ENCODE measurements at places on chromosomes 2 and 18.
A peak's percentile ranks its signal among the peaks of the same experiment; 100 is the strongest.

GRCh38 chr2:62504657-62505056 is 1.3 kb downstream of the TMEM17 start:
- peak; percentile 39 for DNase-seq

GRCh38 chr2:112048887-112049286 is 6.2 kb upstream of the TMEM87B start:
- DNase-seq: peak; percentile 76

- no peak for DNase-seq
Measured at GRCh38 chr2:88003074-88003755, 13.1 kb downstream of the RNU2-63P start.

- no peak for DNase-seq
Measured at GRCh38 chr2:73987109-73987947, 2.6 kb downstream of the TET3 start.

- no peak for DNase-seq
Measured at GRCh38 chr2:140185076-140185475, 1404.9 kb upstream of the NXPH2 start.

- no peak for DNase-seq
Measured at GRCh38 chr2:230893338-230893737, 28.6 kb downstream of the ITM2C start.

DNA sequence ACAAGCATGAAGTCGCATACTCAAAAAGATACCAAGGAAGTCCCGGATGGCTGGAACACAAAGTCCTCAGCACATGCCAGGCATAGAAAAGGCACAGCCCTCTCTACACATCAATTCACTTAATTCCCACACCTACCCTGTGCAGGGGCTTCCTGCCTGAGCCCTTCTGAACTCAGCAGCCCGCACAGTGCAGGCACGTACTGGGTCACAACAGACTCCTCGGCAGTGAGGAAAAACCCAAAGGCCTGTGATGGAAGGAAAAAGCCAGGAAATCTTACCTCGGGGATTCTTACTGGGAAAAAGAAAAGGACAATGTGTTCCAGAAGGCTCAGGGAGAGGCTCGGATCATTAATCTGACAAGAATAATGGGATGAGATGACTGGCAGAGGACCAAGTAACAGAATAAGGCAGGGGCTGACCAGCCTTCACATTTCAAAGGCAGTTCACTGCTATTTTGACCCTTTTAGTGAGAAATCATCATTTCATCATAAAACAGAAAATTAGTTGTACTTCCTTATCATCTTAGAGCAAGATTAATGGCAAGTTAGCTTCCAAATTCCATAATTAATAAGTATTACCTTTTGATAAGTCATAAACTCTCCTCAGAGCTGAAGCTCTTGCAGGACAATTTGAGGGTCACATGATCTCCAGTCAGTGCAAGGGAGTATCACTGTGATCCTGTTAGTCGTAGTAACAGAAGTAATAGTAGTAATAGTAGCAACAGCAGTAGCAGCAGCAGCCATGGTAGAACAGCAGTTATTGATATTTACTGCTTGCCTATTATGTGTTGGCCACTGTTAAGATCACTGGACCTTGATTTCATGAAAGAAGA is 87.4 kb downstream of the STK39 start:
- DNase-seq: no peak

DNA sequence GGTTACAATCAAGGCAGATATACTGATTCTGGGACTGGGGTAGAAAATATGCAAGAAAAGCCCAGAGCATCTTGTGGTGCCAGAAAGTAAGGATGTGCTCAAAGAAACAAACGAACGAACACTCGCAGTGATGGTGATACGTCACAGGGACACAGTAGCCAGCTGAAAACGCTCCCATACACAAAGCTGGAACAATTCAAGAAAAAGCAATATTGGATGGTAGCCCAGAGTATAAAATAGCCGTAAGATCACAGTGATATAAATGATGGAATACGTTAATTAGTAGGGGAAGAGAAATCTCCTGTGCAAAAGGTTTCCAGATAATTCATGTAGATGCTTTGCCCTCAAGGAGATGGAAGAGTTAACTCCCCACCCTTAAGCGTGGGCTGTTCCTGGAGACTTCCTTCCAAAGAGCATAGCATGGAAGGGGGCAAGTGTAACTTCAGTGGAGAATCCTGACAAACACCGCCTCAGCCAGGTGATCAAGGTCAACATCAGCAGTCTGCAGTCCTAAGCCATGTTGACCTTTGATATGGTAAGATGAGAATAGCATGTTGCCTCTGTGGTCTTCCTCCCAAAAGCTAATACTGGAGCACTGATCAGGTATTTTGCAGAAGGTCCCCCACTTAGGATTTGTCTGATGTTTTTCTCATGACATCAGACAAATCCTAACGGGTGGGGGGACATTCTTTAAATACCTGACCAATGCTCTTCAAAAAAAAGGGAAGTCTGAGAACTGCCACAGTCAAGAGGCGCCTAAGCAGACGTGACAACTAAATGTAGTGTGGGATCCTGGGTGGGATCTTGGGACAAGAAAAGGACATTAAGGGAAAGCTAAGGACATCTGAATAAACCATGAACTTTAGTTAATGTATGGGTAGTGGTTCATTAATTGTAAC is 99.0 kb downstream of the NCK2 start:
- DNase-seq: no peak

DNA sequence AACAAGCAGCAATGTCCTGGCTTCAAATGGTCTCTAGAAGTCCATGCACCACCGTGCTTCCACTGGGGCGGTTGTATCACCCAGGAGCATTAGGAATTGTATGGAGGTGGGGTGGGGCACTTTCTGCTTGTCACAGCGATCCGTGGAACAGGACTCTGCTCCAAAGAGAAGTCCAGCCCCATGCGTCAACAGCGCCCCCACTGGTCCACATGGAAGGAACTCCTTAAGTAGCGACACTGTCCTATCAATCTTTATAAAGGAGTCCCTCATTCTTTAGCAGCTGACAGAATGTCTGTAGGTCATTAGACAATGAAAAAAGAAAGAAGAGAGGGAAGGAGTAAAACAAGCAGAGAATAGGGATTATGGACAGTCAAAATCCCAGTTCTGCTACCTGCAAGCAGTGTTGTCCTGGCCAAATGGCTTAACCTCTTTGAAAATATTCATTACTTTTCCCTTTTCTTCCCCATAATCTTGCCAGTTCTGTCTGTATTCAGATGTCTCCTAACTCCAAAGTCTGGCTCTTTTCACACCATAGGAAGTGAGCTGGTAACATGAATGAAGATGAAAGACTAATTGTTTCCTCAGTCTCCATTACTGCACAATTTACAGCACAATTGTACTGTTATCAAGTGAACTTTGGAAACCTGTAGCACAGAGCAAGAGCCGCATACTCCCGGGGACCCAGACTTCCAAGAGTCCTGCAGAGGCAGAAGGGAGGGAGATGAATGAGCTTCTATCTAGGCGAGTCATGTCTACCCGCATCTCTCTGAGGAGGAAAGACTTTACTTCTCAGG is 9.9 kb downstream of the NFE2L2 start:
- peak; percentile 68 for DNase-seq

DNA sequence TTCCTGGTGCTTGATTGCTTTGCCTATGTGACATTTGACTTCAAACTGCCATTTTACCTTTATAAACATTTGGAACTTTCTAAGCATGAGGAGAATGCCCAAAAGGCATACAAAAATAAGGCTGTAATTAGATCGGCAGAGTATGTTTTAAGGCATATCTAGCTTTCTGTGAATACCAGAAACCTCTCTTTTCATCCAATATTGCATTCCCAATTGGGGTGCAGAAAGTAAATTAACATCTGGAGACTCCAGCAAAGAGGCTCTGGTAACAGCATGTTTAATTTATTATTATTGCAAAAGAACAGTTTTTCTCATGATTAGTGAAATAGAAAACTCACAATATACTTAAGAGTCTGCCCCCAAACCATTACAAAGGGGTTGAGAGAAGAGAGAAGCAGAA is 32.1 kb downstream of the FRZB start:
- no peak for DNase-seq

GRCh38 chr2:240903191-240904060 is 2.7 kb upstream of the CROCC2 start:
- no peak for DNase-seq

GRCh38 chr2:43518181-43518580 is 77.7 kb downstream of the THADA start:
- DNase-seq: peak; percentile 27

Data from DMS53 (cell line).